NCI-H1105 treated with DMSO at 0.1 percent for 48 hours (cell line): ENCODE measurements at places on chromosomes 1 and 21.

GRCh38 chr1:40079774-40080400 lies 17.2 kb downstream of the PPT1 start:
- no peak for DNase-seq

DNA sequence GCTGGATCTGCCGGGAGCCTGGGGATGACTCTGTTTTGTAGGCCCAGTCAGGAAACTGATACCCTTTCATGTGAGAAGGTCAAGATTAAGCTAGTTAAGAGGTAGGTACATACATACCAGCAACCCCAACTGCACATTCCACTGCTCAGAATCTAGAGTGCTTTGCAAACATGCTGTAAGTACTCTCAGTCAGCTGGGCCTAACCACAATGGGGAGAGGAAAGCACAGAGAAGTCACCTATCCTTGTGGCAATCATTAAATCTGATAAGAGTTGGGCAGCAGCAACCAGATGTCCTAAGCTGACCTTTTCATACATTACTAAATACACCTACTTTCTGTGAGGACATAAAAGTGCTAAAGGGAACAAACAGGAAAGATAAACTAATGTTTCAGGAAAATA lies 2.5 kb downstream of the ETV3 start:
- DNase-seq = no peak

GRCh38 chr1:70284366-70284765 lies 63.2 kb downstream of the SRSF11 start:
- no peak for DNase-seq

- DNase-seq = no peak
These were observed 24.6 kb downstream of the NTPCR start for GRCh38 chr1:232974971-232975370.

DNA sequence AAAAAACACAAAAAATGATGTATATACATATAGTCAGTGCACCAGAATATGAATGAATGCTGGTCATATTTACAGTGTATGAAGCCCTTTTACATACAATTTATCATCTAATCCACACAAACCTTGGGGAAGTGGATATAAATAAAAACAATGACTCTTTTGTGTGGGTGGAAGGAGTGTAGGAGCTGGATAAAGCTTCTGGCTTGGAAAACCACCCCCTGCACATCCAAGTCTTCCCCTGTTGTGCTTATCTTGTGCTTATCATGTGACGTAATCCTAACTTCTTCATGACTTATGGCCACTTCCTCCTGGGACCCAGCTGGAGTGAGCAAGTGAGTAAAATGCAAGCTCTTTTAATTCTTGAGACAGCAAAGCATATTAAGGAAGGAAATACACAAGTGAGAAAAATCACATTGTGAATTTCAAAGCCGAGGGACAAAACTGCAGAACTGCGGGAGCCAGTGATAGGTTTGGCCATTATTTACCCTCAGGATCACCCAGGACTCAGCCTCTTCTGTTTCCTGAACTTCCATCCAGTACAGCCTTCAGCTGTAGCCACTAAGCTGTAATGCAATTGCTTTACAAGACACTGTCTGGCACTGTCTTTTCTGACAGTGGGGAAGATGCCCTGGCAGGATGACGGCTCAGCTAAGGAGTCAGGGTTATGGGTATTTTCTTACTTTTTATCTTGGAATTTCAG lies 104.0 kb upstream of the PPM1J start:
- no peak for DNase-seq

GRCh38 chr1:45718289-45718688 lies 30.3 kb downstream of the TMEM69 start:
- DNase-seq = no peak

DNA sequence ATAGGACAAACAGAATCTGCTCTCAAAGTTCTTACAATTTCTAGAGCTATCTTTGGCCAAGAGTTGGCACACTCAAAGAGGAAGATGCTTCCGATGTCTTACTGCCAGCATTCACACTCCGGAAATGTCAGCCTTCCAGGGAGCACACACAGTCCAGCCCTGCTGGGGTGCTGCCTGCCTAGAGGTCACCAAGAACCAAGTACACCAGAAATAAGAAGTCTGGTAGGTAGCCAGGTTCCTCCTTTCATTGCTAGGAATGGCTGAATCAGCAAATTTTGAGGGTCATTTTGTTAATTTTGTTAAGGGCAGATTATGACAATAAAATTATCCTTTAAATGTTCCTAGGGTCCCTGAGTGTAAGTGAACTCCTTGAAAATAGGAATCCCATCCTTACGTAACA lies 77.5 kb downstream of the PLPP3 start:
- no peak for DNase-seq

DNA sequence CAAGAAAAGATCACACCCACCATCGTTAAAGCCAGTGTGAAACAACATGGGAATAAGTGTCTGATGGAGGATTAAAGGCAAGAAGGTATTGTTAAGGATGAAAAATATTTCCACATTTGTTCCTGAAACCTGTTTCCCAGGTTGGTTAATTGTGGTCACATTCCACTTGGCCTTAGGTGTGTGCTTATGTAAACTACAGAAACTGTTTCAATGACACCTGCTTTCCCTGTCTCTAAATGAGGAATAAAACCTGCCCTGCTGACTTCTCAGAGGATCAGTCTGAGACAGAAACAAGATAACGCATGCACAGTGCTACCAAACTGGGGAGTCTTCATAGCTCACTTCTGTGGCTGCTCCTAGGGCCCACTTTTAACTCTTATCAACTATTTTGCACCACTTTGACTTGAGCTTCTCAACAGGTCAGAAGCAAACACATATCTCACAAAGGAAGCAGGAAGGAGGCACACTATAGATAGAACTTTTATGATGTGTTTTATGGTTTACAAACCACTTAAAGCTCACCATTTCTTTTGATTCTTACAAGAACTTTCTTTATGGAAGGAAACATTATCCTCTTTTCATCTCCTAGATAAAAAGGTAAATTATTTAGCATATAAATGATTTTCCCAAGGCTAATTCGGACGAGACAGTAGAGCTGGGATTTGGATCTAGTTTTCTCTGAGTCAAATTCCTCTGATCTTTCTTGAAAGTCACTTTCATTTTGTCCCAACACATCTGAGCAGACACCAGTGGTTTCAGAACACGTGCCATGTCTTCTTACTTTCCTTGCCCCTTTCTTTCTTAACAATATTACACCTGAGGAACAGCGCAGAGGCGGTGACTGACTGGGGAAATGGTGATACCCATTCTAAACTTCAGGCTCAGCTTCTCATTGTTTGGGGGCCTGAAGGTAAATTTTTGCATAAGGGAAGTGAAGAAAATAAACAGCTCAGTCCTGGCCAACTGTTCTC lies 33.4 kb downstream of the CYP2J2 start:
- DNase-seq = peak; percentile 2

- DNase-seq = no peak
These were observed 86.4 kb downstream of the SYF2 start for GRCh38 chr1:25145775-25146393.

DNA sequence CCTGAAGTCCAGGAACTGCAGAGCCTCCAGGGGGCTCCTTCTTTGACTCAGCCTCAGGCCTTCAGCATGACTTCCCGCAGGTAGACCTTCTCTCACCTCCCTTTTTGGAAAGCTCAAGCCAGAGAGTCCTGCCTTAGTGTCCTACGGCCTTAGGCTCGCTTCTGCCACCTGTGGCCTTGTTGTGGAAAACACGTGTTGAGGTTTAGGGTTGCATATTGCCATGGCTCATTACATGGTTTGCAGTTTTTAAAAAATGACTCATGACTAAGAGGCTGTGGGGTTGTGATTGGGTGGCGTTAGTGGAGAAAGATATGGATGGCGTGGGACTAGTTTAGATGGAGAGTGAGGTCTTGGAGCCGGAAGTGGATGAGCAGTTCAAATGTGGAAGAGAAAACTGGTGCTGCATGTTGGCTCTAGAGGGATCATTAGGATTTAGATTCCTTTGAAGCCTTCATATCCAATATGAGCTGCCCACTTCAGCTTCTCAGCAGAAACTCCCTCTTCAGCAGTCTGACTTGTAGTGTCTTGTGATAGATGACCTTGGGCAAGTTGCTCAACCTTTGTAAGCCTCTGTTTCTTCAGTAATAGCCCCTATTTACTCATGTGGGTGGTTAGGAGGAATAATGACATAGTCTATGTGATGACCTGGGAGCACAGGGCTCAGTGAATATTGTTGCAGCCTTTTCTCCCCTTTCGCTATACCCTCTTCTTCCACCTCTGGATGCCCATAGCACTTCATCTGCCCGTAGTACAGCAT lies 6.5 kb upstream of the FGGY start:
- DNase-seq = no peak

GRCh38 chr1:87134625-87135328 lies 193.9 kb upstream of the LMO4 start:
- DNase-seq = no peak

DNA sequence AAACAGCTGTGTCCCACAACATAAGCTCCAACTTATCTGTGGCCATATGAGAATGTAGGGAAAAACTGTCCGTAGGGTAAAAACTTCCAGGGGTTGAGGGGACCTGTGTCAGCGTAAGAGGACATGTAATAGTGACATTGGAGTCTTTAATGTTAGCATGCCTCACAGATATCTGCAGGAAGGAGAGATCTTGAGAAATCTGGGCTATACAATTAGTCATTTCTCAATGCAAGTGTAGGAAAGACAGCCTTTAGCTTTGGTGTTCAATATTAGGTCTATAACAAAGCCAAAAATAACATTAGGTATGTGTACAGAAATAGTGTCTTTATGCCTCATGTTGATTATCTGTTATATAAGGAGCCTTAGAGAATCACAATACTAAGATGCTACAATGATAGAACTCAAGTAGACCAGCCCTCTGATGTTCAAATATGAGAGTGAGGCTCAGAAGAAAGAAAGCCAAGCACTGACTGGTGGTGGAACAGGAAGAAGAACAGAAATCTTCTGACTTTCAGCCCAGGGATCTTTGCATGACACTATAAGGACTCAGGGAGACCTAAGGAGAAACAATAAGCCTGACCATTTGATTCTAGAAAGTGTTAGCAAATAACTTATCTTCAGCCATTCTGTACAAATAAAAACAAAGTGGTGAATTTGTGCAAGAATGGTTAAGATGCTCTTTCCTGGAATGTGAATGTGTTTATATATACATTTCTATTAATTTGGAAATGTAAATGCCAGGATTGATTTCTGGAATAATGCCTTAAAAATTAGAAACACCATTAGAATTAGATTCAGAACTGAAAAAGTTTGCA lies 152.6 kb downstream of the ZC3H11B start:
- DNase-seq = no peak

DNA sequence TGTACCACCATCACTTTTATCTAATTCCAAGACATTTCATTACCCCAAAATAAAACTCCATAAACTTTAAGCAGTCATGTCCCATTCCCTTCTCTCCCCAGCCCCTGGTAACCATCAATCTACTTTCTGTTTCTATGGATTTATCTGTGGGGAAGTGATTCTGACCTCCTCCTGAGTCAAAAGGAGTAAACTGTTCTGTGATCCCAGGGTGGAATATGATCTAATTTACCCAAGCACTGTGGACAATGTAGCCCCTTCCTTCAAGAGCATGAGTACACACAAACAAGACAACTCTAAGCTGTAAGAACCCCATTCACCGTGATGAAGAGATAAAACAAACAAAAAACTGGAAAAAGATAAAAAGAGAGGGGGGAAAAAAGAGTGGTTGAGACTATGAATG lies 77.9 kb downstream of the PLPP3 start:
- no peak for DNase-seq

GRCh38 chr1:91830242-91831131 lies 55.5 kb downstream of the TGFBR3 start:
- peak; percentile 45 for DNase-seq

- DNase-seq = no peak
These were observed 183.4 kb upstream of the SNX7 start for GRCh38 chr1:98478121-98478520.

DNA sequence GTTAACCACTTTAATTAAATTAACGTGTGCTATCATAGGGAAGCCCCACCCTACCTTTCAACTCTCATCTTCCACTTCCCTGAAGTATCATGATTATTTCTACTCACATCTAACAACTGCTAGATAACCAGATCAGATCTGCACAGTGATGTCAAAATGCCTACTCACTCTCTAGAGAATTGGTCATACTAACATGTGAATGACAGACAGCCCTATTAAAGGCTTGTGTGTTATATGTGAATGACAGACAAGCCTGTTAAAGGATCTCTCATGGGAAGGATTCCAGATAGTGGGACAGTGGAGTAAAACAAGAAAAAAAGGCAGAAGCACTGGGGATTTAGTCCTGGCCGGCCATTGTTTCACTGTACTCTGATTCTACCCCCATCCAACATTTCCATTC lies 12.6 kb downstream of the VTCN1 start:
- DNase-seq = no peak

- DNase-seq = no peak
These were observed 391.9 kb downstream of the LMO4 start for GRCh38 chr1:87720561-87720960.

DNA sequence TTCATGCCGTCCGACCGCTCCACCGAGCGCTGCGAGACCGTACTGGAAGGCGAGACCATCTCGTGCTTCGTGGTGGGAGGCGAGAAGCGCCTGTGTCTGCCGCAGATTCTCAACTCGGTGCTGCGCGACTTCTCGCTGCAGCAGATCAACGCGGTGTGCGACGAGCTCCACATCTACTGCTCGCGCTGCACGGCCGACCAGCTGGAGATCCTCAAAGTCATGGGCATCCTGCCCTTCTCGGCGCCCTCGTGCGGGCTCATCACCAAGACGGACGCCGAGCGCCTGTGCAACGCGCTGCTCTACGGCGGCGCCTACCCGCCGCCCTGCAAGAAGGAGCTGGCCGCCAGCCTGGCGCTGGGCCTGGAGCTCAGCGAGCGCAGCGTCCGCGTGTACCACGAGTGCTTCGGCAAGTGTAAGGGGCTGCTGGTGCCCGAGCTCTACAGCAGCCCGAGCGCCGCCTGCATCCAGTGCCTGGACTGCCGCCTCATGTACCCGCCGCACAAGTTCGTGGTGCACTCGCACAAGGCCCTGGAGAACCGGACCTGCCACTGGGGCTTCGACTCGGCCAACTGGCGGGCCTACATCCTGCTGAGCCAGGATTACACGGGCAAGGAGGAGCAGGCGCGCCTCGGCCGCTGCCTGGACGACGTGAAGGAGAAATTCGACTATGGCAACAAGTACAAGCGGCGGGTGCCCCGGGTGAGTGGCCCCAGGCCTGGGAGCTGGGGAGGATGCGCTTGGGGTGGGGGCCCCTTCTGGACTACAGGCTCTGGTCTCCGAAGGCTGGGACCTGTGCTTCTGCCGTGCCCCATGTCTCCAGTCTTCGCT lies 1.1 kb downstream of the SKI start:
- DNase-seq = peak; percentile 69

GRCh38 chr1:233025157-233025556 lies 74.7 kb downstream of the NTPCR start:
- no peak for DNase-seq

GRCh38 chr1:93851327-93851712 lies 27.7 kb downstream of the DNTTIP2 start:
- no peak for DNase-seq

DNA sequence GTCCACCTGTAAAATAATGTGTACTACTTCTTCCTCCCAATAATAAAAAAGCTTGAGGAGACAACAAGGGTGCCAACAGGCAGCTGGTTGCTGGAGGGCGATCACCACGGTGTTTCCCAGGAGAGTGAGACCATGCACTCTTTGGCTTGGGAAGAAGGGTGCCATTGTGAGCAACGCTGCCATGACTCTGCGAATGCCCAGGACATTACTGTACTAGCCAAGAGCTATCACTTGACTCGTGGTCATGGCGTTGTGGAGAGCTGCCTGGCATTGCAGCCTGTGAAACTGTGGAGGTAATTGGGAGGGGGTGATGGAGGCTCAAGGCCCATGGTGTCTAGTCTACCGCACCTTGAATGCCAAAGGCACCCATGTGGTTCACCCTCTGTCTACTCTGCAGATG lies 14.6 kb upstream of the PRMT2 start:
- DNase-seq = no peak
